GM23338 (cell line): ENCODE measurements at places on chromosomes 16 and 17. TPM values are rescaled to one million over a fixed set of nuclear protein-coding genes. Genes with fewer than 3 reads are reported as not detected.

The LITAFD gene
- total RNA-seq: not detected in 2 replicates

The RRAD gene
- total RNA-seq: not detected in 2 replicates

The PDILT gene
- not detected in 2 replicates for total RNA-seq

- no peak for DNase-seq
These were observed 91.3 kb upstream of the PLEKHM1 start for GRCh38 chr17:45581860-45582259.

GRCh38 chr17:385178-385835, 32.7 kb upstream of the RPH3AL start:
- DNase-seq: peak; percentile 66

GRCh38 chr16:82655072-82655714, 28.4 kb downstream of the CDH13 start:
- no peak for DNase-seq

DNA sequence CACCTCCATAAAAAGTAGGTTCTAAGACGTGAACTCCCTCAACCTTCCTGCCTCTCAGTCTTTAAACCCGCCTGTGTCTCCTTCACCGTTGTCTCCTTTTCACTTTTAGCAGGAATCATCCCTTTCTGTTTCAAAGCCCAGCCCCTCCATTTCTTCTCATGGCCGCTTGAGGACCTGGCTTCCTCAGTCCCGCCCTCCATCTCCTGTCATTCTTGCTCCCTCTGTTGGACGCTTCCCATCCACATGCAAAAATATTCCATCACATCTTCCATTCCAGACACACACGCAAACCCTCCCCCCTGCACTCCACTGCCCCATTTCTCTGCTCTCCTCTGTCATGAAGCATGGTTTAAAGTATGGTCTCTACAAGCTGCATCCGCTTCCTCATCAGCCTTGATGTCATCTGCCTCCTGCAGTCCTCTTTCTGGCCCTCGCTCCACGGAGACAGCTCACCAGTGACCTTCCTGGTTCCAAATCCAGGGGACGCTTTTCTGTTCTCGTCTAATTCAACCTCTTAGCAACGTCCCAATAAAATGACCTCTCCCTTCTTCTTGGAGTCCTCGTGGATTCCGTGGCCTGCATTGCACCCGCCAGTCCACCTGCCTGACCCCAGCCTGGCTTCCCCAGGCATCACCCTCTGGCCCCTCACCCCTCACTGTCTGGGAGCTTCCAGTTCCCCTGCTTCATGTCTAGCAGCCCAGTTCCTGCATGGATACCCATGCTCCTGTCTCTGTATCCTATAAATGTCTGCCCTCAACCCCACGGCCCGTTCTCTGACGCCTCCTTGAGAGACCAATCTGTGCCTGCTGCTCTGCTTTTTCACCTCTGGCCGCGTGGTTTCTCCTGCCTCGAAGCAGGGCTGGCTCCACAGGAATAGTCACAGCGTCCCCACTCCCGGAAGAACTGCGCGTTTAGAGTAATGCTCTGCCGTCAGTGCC, 26.2 kb downstream of the ANKRD40 start:
- peak; percentile 71 for DNase-seq

DNA sequence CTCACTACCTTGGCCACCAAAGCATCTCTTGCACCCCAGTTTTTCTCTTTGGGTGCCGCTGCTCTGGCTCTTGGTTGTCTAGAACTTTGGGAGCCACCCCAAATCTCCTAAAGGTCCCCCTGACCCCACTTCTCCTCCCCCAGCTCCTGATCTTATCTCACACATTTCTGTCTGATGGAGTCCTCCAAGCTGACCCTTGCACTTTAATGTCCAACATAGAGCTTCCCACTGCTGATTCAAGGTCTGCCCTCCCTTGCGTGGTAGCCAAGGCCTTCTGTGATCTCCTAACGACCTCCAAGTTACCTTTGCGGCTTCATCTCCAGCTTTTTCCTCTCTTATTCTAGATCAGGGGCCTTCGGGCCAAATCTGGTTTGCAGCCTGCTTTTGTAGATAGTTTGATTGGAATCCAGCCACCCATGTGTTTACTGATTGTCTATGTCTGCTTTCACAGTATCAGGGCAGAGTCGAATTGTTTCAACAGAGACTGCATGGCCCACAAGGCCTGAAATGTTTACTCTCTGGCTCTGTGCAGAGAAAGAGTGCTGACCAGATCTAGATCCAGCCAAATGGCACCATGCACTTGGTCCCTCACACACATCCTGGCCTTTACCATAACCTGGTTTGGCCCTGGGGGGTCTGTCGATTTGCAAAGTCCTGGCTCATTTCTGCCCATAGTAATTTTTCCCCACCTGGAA, 168.6 kb downstream of the HAPSTR1 start:
- DNase-seq: no peak

GRCh38 chr17:62782730-62783270, 25.3 kb downstream of the MARCHF10 start:
- DNase-seq: no peak

DNA sequence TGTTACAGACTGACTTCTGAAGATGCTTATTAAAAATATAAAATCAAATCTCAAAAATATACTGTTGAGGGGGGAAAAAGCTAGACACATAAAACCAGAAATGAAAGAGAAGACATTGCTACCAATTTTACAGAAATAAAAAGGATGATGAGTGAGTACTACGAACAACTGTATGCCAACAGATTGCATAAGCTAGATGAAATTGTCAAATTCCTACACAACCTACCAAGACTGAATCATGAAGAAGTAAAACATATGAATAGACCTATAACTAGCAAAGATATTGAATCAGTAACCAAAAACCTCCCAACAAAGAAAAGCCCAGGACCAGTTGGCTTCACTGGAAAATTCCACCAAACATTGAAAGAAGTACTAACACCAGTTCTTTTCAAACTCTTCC, 3.5 kb upstream of the CAPNS2 start:
- DNase-seq: no peak

DNA sequence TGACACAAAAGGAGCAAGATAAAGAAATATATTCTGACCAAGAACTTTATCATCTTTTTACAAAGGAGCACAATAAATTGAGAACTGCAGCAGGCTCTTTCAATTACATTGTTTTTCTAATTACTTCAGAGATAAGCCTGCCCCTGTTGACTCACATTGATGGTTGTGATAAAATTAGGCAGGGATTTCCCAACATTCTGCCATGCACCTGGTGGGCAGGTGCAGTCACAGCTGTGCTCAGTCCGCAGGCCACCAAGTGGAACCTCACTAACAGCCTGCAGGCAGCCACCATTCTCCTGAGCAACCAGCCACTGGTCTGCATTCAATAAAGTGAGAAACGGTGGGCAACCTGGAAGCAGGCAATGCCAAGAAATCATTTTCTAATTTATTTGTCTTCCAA, 5.1 kb downstream of the FANCA start:
- no peak for DNase-seq

- no peak for DNase-seq
These were observed 10.0 kb downstream of the SLC38A8 start for GRCh38 chr16:84032458-84033178.

DNA sequence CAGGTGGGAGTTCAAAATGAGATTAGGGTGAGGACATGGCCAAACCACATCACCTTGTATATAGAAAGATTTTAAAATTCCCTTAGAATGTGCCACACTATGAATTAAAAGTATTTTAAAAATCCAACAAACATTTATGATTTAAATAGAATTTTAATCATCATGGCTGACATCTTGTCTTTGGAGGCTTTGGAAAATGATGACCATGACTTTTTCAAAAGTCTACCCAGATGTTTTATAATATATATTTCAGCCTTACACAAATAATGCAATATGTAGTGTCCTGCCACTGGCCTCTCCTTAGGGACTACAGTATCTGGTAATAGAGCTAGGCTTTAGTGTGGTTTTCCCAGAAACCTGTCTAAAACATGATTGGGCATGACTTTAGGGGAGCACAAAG, 1353.4 kb upstream of the GOT2 start:
- DNase-seq: no peak

- peak; percentile 39 for DNase-seq
These were observed 3.6 kb upstream of the TBX2 start for GRCh38 chr17:61395983-61396585.

GRCh38 chr17:60158751-60159478, 9.1 kb downstream of the CA4 start:
- peak; percentile 74 for DNase-seq

- peak; percentile 73 for DNase-seq
These were observed 415.1 kb downstream of the NPIPA8 start for GRCh38 chr16:17921357-17921978.

DNA sequence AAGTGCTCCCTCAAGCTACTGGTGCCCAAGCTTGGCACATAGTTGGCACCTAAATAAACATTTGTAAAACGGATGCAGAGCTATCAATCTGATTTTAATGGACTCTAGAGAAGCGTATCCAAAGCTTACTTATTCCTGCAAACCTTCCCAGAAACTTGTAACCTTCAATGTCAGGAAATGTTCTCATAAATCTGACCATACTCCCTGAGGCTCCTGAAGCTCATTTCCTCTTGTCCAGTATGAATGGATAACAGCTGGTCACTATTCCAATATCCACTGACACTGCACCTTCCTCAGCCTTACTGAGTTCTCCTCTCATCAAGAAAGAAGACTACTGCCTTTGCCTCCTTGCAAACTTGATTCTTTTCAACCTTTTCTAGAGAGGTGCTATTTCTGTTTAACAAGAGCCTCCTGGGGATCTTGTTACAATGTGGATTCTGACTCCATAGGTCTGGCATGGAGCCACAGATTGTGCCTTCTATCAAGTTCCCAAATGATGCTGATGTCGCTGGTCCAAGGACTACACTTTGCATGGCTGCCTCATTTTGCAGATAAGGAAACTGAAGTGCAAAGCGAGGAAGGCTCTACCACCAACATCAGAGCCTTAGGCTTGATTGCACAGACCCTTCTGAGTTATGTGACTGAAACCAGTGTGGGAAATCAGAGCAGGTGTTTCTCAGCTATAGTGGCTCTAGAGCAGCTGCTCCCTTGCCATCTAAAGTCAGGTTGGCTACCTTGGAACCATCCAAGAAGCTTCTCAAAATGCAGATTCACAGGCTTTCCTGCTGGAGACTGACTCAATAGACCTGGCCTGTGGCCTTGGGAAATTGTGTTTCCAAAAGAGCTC, 377.8 kb downstream of the SOX9 start:
- DNase-seq: no peak

GRCh38 chr17:82823004-82823403, 16.8 kb downstream of the ZNF750 start:
- peak; percentile 68 for DNase-seq

- DNase-seq: no peak
These were observed 4.0 kb downstream of the WBP2 start for GRCh38 chr17:75850928-75851692.

DNA sequence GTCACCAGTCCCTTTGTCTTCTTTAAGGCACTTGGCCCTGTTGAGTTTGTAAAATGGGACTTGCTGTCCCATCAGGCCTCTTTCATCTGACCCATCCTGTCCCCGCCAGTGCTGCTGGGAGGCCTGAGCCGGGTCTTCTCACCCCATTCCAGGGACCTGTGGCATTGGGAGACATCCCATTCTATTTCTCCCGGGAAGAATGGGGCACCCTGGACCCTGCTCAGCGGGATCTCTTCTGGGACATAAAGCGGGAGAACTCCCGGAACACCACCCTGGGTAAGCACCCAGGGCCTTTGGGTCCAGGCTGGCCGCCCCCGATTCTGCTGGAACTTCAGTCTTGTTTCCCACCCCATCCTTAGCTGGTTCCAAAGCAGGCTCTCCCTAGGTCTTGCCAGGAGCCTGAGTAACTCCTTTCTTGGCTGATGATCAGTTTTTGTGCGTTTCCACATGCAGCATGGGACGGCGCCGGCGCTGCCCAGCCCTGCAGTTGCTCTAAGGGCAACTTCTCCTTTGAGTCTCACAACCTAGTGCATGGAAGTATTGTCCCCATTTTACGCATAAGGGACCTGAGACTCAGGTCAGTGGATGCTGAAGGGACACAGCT, 4.1 kb downstream of the ZNF213 start:
- no peak for DNase-seq

DNA sequence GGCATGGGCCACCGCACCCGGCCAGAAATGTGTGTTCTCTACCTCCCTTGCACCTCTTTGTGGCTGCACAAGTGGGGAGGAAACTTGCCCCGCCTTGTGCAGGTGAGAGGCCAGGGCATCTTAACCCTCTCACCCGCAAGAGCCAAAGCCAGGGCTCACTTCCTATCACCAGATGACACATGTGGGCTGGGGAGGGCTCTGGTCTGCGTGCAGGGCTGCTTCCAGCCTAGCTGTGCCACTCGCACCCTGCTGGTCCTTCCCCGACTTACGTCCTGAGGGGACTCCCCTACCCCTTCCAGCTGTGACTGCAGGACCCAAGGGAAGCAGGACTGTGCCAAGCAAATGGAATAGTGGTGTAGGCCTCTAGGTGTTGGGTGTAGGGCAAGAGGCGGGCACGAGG, 6.9 kb downstream of the MIEF2 start:
- DNase-seq: peak; percentile 45
